ENCODE measurements at places on chromosomes 3 and 15.

GRCh38 chr3:174202561-174202960 is 656.6 kb upstream of the NAALADL2 start:
- DNase-seq, result no peak

- DNase-seq, result no peak
Measured at GRCh38 chr3:4850211-4850927, 128.9 kb upstream of the BHLHE40 start.

DNA sequence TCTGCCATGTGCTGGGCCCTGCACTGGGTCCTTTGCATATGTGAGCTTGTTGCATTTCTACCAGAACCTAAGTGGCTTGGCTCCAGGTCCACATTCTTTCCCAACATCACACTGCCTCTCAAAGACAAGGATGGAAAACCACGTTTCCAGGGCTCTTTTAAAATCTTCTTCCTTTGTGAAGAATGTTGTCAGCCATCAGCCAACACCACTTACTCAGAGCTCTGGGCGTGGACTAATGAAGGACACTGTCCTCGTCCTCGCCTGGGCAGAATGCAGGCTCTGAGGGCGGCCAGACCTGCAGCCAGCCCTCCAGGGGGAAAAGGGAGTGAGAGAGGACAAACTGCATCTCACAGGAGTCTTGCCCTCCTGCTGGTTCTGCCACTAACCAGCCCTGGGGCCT is 49.7 kb downstream of the MAGEF1 start:
- no peak for DNase-seq

- DNase-seq, result no peak
Measured at GRCh38 chr3:120022729-120023128, 71.5 kb downstream of the GSK3B start.

DNA sequence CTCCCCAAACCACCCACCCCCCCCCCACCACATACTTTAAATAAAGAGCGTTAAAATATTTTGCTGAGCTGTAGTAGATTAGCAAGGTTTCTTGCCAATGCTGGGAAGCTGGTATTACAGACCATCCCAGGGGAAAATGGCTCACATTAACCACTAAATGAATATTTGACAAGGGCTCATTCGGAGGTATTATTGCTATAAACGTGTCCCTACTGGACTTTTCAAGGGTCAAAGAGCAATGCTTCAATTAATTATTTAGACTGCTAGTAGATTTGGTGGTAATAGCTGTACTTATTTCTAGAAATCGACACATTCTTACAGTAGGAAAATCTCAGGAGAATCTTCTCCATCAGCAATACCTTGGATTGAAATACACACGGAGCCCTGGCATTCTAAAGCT is 5.2 kb downstream of the SOX2 start:
- no peak for DNase-seq

Measured in PC-9 (cell line).